ENCODE measurements at places on chromosomes 4 and X. TPM values are rescaled to one million over a fixed set of nuclear protein-coding genes. Genes with fewer than 3 reads are reported as not detected.
A peak's percentile ranks its signal among the peaks of the same experiment; 100 is the strongest.

Gene SSX3
- not detected for total RNA-seq

DNA sequence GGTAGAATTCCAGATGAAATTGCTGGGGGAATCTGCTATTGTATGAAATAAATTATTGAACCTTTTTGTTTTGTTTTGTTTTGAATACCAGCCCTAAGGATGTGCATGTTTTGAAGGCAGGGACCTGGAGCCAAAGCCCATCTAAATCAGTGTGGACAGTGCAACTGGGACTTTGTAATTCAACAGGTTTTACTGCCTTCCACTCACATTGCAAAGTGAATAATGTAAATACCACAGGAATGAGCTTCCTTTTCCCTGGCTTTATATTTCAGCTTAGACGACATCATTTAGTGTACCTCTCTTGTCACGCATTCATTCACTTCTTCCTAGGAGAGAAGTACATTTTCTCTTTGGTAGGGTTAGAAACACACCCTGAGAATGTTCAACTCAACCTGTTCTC, 795.0 kb downstream of the CENPC start:
- H3K27me3 ChIP-seq = no peaks in the 10 kb centered on the region
- H3K4me1 ChIP-seq = no peaks in the 10 kb centered on the region
- H3K27ac ChIP-seq = peak overlapping the region; percentile 40
- DNase-seq = no peak

DNA sequence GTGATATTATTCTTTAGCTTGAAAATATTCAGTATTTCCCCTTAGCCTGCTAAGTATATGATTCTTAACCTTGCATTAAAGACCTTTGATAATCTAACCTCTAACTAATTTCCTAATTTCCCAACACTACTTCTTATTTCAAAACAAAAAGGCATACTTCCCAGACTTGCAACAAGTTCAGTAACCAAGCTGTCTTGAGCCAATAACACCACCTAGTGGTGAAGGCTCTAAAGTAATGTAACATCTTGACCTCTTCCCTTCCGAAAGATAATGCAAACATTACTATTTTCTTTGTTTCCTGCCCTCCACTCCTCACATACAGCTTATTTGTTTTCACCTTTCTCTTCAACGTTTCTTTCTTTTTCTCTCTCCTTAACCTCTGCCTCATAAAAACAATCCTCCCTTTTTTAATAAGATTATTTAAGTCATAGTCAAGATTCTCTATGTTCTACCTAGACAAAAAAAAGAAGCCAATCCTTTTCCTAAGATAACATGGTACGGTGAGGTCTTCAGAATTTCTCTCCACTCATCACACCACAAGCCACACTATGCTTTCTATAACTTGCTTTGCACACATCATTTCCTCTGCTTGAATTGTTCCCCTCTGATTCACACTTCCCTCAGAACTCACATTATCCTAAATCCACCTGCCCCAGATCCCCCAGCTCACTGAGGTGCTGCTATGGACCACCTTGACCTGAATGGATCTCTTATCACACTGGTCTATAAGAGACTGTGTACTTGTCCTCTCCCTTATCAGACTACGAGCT, 3.5 kb downstream of the FAT1 start:
- peaks cover 43% of the 10 kb centered on the region for H3K36me3 ChIP-seq
- H3K4me3 ChIP-seq = no peak overlapping the region
- H3K27ac ChIP-seq = no peak overlapping the region
- peak; percentile 44 for DNase-seq

GRCh38 chrX:101394372-101394771, 3.6 kb downstream of the RPL36A start:
- no peak overlapping the region for H3K4me3 ChIP-seq
- no peak for DNase-seq
- no peaks in the 10 kb centered on the region for H3K27me3 ChIP-seq
- peaks cover 61% of the 10 kb centered on the region for H3K36me3 ChIP-seq
- H3K4me1 ChIP-seq = peaks cover 15% of the 10 kb centered on the region

DNA sequence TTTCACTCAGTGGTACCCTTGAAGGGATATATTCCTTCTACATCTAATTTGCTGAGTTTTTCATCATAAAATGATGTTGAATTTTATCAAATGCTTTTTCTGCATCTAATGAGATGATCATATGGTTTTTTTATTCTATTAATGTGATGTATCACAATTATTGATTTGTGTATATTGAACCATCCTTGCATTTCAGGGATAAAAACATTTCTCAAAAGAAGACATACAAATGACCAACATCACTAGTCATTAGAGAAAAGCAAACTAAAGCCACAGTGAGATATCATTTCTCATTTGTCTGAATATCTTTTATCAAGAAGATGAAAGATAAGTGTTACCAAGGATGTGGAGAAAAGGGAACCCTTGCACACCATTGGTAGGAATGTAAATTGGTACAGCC, 65.7 kb upstream of the MXD4 start:
- no peak for DNase-seq
- H3K4me1 ChIP-seq = peaks cover 16% of the 10 kb centered on the region
- H3K4me3 ChIP-seq = no peak overlapping the region

GRCh38 chrX:76850851-76851250, 423.3 kb downstream of the MAGEE1 start:
- no peak overlapping the region for H3K27ac ChIP-seq
- H3K36me3 ChIP-seq = no peaks in the 10 kb centered on the region
- no peaks in the 10 kb centered on the region for H3K4me1 ChIP-seq
- H3K27me3 ChIP-seq = no peaks in the 10 kb centered on the region
- H3K4me3 ChIP-seq = no peak overlapping the region

DNA sequence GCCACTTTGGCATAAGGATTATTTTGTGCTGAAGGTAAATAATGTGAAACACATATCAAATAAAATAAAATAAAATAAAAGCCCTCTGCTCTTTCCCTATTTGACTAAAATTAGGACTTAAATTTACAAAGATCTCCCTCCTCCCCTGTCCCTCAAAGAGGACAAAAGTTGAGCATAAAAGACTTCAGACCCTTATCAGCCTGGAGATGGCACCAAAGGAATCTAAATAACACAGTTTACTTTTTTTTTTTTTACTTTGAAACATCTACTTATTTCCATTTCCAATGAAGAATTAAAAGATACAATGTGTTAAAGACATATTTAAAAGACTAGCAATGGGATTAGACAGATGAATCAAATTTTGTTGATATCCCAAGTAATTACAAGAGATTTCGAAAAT, 89.7 kb downstream of the EPHA5 start:
- H3K4me1 ChIP-seq = no peaks in the 10 kb centered on the region
- no peak overlapping the region for H3K27ac ChIP-seq
- no peaks in the 10 kb centered on the region for H3K27me3 ChIP-seq
- H3K4me3 ChIP-seq = no peak overlapping the region
- no peaks in the 10 kb centered on the region for H3K36me3 ChIP-seq

GRCh38 chrX:84168574-84168973, 19.4 kb downstream of the RPS6KA6 start:
- no peaks in the 10 kb centered on the region for H3K27me3 ChIP-seq
- H3K36me3 ChIP-seq = no peaks in the 10 kb centered on the region
- no peak overlapping the region for H3K4me3 ChIP-seq
- H3K27ac ChIP-seq = no peak overlapping the region

DNA sequence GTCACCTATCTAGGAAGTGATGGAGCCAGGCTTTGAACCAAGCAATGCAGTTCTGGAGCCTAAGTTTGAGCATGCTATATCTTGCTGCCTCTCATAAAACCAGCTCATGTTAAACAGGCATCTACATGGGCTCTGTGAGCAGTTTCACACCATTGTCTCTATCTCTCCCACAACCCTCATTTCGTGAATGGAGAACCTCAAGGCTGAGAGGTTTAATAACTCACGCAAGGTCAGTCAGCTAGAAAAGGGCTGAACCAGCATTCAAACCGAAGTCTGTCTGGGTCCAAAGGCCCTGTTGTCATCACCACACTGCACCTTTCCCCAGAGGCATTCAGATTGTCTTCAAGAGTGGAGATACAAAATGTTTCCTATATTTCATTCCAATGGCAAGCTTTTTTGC, 369.2 kb downstream of the MID1IP1 start:
- H3K27me3 ChIP-seq = peaks cover 9% of the 10 kb centered on the region
- H3K27ac ChIP-seq = no peak overlapping the region
- no peak overlapping the region for H3K4me3 ChIP-seq
- H3K36me3 ChIP-seq = no peaks in the 10 kb centered on the region
- no peak for DNase-seq
- no peaks in the 10 kb centered on the region for H3K4me1 ChIP-seq

GRCh38 chr4:115149106-115149505, 35.7 kb upstream of the NDST4 start:
- peaks cover 7% of the 10 kb centered on the region for H3K4me1 ChIP-seq
- no peaks in the 10 kb centered on the region for H3K27me3 ChIP-seq
- no peak overlapping the region for H3K27ac ChIP-seq
- no peaks in the 10 kb centered on the region for H3K36me3 ChIP-seq
